ENCODE measurements at places on chromosomes 4 and X. TPM values are rescaled to one million over a fixed set of nuclear protein-coding genes. Genes with fewer than 3 reads are reported as not detected.

JADE3 gene
- 6.3 TPM for total RNA-seq

FAM9C gene
- not detected for total RNA-seq

RASSF6 gene
- not detected for total RNA-seq

AFF2 gene
- total RNA-seq = 0.27 TPM

ARHGAP6 gene
- 3.1 TPM for total RNA-seq

GABRE gene
- total RNA-seq = 31.3 TPM

SPATA18 gene
- total RNA-seq = 1.6 TPM

HPGD gene
- 1.4 TPM for total RNA-seq

CT47A1 gene
- total RNA-seq = not detected

UTP3 gene
- 15.8 TPM for total RNA-seq

MMGT1 gene
- 25.3 TPM for total RNA-seq

DLG3 gene
- total RNA-seq = 7.9 TPM

Data from left ventricle myocardium inferior (tissue), 1 donor.